Erythroblast (primary cell): ENCODE measurements at places on chromosomes 12 and 14.

GRCh38 chr12:40223646-40224045, 1.2 kb upstream of the LRRK2 start:
- no peak for DNase-seq

GRCh38 chr14:94180655-94181271, 6.6 kb downstream of the PPP4R4 start:
- DNase-seq, result peak; percentile 42

GRCh38 chr14:35339761-35340406, 47.7 kb downstream of the PSMA6 start:
- no peak for DNase-seq

DNA sequence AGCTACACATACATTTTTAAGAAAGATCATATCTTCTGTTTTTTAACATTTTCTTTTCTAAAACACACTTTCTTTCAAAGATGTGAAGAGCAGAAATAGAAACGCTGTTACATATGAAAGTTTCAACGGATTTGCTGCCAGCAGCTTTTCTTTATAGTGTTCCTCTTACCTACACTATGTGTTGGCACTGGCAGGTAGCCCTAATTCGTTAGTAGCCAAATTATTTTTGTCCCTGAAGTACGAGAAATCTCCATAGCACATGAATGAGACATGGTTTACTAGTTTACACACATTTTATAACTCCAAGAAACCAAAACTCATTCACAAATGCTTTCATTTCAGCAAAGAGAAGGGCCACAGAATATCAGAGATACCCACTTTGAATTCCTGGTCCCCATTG, 6.6 kb downstream of the SOX5 start:
- DNase-seq, result no peak

DNA sequence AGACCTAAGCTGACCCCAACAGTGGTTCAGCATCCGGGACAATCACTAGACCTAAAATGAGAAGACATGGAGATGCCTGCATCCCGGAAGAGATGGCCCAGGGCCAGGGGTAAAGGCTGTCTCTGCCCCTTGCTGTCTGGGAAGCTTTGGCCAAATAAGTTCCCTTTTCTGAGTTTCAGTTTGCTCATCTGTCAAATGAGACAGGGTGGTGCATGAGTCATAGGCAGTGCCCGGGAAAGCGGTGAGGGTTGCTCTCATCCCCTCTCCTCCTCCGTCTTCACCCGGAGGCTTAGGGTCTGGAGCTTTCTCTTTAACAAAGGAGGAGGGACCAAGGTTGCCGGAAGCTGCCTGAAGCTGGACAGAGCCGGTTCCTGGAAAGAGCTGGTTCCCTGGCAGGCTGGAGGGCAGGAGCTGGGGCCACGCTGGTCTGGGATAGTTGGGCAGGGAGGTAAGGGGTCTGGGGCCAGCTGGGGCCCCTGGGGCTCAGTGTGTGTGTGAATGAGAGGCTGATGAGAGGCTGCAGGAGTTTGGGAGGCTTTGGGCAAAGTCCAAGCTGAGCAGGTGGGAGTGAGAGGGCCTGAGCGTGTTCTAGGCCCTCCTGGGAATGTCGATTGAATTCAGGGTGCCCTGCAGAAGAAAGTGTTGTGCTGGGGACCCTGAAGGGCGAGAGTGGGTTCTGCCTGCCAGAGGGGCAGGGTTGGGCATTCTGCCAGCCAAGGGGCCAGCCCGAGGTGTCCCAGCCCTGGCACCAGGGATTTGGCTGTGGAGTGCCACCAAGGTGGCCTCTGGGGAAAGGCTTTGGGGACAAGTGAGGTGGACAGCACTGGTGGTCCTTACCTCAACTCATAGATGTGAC, at the start of gene SDSL:
SDSL (plus strand) TSS at position 351 of the 856 bp plus-strand sequence. CDS start 5,603 bp downstream, outside the sequence.
- DNase-seq, result peak; percentile 85

GRCh38 chr12:113498490-113498889, 26.8 kb upstream of the LHX5 start:
- no peak for DNase-seq

- DNase-seq, result no peak
Observed at GRCh38 chr12:132481345-132481744, 8.6 kb upstream of the FBRSL1 start.

GRCh38 chr14:33120341-33120740, 181.7 kb downstream of the NPAS3 start:
- no peak for DNase-seq

GRCh38 chr12:78470354-78471195, 394.0 kb upstream of the SYT1 start:
- no peak for DNase-seq

GRCh38 chr14:29391231-29391630, 536.4 kb downstream of the PRKD1 start:
- no peak for DNase-seq
